D721Med (cell line): ENCODE measurements at places on chromosomes 12 and 14.

DNA sequence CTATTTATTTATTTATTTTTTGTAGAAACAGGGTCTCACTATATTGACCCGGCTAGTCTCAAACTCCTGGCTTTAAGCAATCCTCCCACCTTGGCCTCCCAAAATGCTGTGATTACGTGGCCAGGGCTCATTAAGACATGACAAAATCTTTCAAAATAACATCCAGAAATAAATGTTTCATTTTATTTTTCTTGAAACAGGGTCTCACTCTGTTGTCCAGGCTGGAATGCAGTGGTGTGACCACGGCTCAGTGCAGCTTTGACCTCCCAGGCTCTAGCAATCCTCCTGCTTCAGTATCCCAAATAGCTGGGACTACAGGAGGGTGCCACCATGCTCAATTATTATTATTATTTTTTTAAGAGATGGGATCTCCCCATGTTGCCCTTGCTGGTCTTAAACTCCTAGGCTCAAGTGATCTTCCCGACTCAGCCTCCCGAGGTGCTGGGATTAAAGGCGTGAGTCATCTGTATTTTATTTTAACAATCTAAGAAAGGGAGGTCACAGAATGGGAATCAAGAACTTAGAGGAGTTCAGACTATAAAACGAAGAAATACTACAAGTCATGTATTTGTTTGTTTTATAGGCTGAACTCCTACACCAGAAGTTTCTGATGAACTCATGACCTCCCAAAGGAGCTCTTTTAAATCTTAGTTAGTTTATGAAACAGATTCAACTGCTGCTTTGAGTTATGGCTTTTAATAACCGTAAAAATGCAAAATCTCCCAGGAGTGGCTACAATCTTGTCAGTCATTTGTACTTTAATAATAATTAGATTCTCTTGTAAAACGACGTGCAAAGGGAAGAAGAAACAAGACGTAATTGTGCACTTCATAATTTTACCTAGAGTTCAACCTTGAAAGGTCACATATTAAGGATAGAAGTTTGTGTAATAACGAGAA lies 2.1 kb upstream of the TMEM263 start:
- no peak for DNase-seq

DNA sequence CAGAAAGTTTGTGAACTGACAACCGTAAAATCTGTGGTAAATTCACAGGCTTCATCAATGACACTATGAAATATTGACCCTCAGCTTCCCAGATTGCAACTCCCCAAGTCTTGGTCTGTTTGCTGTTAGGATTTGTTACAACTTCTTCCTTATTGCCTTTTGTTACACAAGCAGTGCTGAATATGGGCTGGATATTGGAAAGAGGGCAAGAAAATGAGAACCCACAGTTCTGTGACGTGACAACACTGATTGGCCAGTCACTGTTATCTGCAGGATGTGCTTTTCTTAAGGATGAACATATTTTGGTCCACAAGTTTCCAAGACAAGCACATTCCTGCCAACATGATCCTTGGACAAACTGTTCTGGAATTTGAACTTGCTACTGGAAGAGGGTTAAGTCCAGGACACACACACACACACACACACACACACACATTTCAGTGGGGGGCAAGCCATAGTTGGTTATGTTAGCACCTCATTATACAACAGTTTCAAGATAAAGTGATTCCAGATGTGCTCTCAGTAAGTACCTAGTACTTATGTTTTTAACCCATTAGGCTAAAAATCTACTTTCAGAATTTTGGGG lies 16.6 kb upstream of the SLC38A2 start:
- DNase-seq, result no peak

DNA sequence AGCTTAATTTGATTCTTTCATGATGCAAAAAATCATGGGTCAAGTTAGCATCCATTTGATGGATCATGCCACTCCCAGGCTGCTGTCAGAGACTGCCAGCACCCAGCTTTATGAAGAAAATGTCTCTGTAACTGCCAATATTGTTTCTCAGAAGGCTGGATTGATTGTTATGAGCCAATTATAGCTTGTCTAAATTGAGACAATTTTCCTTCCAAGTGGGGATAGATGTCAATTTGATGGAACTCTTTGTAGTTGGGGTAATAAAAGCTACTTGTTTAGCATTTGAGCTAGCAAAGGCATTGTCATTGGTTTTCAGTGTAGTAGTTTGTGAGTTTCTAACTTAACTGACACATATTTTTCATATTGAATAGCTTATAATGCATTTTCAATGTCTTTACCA lies 82.1 kb upstream of the DACT1 start:
- DNase-seq, result no peak

- DNase-seq, result no peak
Observed at GRCh38 chr12:32477714-32478113, 78.4 kb downstream of the FGD4 start.

DNA sequence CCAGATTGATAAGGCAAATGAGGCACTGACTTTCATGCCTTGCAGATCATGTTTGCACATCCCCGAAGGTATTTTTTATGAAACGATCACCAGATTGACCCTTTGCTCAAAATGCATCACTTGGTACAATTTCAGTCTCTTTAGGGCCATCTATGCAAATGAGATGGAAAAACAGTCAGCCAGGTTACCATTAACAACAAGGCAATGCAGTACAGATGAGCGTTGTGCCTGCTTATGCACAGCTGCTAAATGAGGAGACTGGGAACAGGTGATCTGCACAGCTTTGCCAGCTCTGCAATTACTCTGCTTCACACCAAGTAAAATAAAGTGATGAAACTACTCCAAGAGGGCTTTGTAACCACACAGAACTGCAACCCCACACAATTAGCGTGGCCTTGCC lies 26.1 kb upstream of the PLEKHG7 start:
- no peak for DNase-seq

GRCh38 chr14:60276347-60276746 lies 27.3 kb downstream of the PPM1A start:
- DNase-seq, result no peak

DNA sequence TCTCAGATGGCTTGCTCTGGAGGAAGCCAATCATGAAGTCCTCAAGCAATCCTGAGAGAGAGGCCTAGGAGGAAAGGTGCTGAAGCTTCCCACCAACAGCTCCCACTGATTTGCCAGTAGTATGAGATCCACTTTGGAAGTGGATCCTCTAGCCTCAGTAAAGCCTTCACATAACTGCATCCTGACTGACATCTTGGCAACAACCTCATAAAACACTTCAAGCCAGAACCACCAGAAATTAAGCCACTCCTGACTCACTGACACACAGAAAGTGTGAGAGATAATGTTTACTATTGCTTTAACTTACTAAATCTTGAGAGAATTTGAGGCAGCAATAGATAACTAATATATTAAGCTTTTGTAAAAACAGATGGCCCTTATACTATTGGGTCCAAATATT lies 11.7 kb upstream of the TMX1 start:
- DNase-seq, result no peak

DNA sequence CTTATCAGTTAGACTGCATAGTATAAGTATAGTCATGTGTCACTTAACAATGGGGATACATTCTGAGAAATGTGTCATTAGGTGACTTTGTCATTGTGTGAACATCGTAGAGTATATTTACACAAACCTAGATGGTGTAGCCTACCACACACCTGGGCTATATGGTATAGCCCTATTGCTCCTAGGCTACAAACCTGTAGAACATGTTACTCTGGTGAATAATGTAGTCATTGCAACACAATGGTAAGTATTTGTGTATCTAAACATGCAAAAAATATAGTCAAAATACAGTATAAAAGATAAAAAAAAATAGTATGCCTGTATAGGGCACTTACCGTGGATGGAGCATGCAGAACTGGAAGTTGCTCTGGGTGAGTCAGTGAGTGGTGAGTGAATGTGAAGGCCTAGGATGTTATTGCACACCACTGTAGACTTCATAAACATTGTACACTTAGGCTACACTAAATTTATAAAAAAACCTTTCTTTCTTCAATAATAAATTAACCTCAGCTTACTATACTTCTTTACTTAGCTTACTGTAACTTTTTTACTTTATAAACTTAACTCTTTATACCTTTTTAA lies 40.3 kb upstream of the ANKS1B start:
- DNase-seq, result no peak

GRCh38 chr12:93740751-93741150 lies 63.6 kb downstream of the CRADD start:
- DNase-seq, result no peak

DNA sequence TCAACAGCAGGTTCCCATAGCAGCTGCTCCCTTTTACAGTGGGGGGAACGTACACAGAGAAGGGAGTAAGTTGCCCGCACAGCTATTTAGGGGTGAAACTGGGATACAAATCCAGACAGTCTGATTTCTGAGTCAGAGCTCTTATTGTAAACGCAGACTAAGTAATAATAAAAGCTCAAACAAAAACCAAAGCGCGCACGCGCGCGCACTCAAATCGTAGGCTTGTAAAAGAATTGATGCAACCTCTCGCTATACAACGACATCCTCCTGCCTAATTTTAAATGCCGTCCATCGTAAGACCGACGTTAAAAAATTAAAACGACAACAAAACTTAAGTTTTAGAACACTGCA lies 747 bp upstream of the DACT1 start:
- no peak for DNase-seq

DNA sequence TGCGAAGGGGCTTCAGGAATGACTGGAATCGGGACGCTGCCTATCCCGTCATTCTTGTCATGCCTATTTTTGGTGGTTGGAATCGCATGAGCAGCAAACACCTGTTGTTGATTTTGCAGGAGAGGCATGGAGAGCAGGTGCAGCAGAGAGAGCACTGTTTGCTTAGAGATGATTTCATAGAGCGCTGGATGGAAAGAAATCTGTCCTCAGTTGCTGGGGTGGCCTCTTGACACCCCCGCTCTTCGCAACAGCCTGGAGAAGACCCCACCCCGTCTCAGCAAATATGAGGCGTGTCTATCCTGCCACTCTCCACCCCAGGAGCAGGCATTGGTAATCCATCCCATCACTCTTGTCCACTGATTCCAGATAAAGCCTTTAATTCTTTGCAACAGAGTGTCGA lies 19.3 kb upstream of the NCOR2 start:
- no peak for DNase-seq

DNA sequence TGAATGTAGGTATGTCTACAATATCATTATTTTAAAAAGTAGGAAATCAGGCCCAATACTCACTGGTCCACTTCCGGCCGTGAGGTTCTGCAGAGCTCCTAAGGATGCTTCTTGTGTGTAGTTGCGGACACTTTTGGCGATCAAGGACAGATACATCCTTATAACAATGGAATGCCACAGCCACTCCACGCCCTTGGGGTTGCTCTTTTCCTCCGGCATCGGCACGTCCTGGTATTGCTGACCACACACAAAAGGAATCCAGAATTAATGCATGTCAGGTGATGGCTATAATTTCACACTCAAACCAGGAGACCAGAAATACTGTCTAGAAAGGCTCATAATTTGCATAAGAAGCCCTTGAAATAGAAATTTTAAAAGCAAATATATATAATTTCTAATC lies 65.6 kb upstream of the YARS2 start:
- DNase-seq, result no peak

DNA sequence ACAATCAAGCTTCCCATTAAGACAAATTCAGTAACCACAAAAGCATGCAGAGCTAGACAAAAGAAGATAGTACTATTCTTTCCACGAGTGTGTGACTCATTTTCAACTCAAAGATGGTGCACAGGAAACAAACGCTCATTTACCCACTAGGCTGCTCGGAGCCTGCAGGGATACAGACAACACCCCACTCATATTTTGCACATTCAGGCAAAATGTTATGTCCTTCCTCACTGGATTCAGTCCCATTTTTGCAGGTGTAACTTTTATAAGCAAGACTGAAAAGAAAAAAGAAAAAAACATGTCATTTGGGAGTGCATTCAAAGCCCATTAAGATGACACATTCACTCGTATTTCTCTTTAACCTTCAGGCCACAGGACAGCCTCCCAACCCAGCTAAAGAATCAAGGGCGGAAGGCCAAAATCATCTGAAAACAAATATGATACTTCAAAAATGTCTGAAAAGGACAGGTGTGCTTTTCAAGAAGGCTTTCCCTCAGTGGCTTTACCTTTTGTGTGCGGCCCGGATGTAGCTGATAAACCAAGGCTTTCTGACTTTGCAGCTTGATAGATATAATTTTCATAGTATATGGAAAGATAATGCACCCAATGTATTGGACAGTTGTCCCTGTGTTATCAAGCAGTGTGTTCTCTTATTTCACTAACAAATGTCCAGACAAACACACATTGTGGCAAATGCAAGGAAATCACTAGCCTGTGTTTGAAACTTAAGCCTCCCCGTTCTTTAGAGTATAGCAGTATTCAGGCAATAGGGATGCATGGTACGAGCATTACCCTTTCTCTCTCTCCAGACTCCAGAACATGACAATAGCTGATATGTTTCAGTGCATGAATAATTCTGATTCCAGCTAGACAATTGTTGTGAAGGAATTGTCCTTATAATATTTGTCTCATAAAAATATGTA lies 147.8 kb upstream of the KRR1 start:
- no peak for DNase-seq

GRCh38 chr12:57604454-57604991 lies at the start of gene DTX3:
DTX3 (plus strand) TSS chr12:57604824; CDS start chr12:57606518, 1,694 bp downstream.
- no peak for DNase-seq

GRCh38 chr14:31110872-31111271 lies 84.7 kb upstream of the STRN3 start:
- no peak for DNase-seq

DNA sequence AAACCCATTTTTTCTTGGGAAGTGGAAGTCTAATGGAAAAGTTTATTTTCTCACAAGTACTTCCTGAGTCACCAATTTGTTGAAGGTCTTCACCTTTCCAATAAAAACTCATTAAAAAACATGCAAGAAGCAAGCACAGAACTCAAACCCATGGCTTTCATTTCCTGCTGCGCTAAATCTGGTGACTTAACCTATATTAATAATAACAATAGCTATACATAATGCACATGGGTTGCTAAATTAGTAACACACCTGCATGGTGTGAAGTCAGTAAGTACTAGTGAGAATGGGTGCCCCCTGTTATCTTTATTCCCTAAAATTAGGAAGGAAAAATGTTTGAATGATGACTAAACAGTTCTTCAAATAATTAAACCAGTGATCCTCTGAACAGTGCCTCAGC lies 52.3 kb downstream of the PPP2R5C start:
- DNase-seq, result no peak

DNA sequence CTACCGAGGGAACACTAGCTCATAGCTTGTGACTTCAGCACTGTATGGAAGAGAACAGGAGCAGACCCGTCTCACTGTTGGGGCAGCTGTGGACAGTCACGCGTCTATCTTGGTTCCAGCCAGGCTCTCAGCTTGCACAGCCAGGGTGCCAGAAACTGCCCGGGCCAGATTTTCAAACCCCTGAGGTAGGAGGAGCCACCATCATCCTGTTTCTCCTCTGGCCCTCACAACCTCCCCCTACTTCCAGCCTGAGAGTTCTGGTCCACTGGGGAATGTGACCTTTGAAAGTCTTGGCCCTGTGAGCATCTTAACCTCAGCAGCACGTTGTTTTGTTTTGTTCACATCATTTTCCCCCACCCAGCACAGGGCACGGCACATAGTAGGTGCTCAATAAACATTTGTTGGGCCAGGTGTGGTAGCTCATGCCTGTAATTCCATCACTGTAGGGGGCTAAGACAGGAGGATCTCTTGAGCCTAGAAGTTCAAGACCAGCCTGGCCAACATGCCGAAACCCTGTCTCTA lies 50.4 kb downstream of the PSMA6 start:
- DNase-seq, result no peak

- no peak for DNase-seq
Observed at GRCh38 chr12:107241411-107241810, 148.1 kb upstream of the CRY1 start.
